ENCODE measurements at places on chromosomes 2 and 18. TPM values are rescaled to one million over a fixed set of nuclear protein-coding genes. Genes with fewer than 3 reads are reported as not detected.

ILKAP gene
- 27.9 TPM for total RNA-seq

DNA sequence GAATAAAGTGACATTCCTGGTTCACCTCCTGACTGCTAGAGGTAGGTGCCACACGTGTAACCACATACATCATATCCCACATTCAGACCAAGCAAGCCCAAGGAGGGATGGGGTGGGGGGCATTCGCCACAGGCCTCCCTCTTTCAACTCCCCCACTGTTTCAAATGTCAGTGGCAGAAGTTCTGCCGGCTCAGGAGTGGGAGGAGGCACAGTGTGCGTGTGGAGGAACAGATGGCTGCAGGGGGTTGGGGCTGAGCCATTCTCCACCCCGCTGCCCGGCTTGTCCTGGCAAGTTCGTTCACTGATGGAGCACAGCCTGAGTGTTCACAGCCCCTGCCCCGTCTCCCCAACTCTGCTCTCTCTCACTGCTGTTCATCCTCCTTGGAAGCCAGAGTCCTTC lies 75.4 kb upstream of the TANC1 start:
- peak; percentile 21 for DNase-seq

- no peak for DNase-seq
These were observed 47.0 kb upstream of the CABLES1 start for GRCh38 chr18:23088310-23088709.

DNA sequence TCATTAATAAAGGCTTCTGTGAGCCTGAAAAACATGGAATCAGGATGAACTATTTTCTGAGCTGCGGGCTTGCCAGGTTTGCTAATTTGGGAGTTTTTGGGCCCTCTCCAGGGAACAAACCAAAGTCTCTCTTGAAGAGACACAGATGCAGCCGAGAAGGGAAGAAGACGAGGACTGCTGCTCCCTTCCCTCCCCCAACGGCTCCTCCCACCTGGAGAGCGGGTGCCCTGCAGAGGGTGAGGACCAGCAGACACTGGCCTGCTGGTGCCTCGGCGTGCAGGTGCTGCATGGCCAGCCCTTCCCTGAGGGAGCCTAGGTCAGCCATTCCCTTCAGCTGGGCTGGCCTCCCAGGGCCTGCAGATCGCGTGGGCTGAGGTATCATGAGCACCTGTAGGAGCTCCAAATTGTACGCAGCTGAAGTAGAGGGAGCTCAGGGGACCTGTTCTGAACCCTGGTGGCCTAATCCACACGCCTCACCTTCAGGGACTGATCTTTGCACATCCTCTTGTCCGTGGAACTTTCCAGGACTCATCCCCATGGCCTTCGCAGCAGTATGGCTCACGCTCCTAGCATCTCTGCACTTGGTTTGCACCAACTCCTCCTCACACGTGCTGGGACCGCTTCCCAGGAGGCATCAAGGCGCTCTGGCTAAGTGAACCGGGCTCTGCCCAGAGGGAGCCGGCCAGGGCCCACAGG lies 19.5 kb downstream of the EMX1 start:
- DNase-seq, result no peak

- no peak for DNase-seq
These were observed 39.4 kb downstream of the KIF5C start for GRCh38 chr2:148914463-148914862.

DNA sequence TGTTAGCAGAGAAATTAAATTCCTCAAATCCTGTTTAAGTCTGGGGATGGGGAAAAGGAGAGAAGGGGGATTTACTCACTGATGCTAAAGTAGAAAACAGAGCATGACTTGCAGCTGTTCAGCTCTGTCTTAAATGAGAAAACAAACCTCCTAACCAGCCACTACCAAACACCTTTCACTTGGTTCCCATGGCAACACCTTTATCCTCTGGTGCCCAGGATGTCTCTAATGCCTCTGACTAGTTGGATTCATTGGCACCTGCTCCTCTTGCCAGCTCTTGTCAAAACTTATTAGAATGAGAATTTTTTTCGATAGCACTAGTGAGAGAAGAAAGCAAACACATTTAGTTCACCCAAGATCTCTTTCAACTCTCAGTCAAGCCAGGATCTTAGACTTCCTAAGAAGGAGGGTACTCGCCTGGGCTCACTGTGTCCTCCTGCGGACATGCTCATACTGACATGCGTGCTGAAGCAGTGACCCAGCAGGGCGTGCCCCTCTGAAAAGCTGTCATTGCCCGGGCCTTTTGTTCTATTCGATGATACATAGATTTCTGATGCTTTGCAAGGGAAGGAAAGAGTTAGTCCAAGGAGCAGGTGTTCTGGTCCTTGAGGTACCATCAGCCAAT lies 656.0 kb upstream of the CELF4 start:
- DNase-seq, result no peak

All from left cardiac atrium (tissue), 4 donors.